ENCODE measurements at places on chromosomes 4 and X. TPM values are rescaled to one million over a fixed set of nuclear protein-coding genes. Genes with fewer than 3 reads are reported as not detected.

The L1CAM gene
- under 0.01 TPM for total RNA-seq

The SMIM43 gene
- 0.72 TPM for total RNA-seq

The CYLC1 gene
- not detected for total RNA-seq

The HPGDS gene
- not detected for total RNA-seq
